ENCODE measurements at places on chromosomes 3 and 15.
A peak's percentile ranks its signal among the peaks of the same experiment; 100 is the strongest.

DNA sequence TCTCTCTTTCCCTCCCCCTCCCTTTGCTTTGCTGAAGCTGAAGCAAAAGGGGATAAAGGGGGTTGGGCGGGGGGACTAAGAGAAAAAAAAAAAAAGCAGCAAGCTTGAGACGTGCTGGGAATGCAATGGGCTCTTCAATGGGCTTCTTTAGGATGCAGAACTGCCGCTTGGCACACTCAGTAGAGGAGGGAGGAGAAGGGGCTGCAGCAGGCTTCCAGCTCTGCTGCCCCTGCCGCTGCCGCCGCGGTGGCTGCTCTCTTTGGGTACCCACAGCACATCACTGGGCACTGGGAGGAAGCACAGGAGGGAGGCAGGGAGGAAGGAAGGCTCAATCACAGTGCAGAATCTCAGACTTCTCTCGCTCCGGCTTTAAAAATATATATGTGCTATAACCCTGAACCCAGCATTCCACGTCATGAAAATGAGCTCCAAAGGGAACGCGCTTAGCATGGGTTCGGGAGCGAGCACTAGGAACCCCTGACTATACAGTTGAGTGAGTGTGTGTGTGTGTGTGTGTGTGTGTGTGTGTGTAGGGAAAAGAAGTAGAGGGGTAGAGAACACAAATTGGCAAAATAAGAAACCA is 3.5 kb downstream of the SLITRK3 start:
- DNase-seq: no peak

GRCh38 chr15:60384526-60385126 is 13.2 kb downstream of the ANXA2 start:
- no peak for DNase-seq

GRCh38 chr15:40279437-40280141 is 3.3 kb downstream of the ANKRD63 start:
- DNase-seq: peak; percentile 70

- DNase-seq: no peak
Measured at GRCh38 chr15:49323207-49323606, 99.8 kb upstream of the FGF7 start.

Measured in activated CD4-positive, alpha-beta T cell treated with anti-CD3 and anti-CD28 coated beads for 4 hours (primary cell).